Dorsolateral prefrontal cortex (tissue), 122 donors: ENCODE measurements at places on chromosomes 7 and 10.

- no peak for DNase-seq
Measured at GRCh38 chr7:94380264-94380663, 14.4 kb upstream of the COL1A2 start.

- DNase-seq, result no peak
Measured at GRCh38 chr10:34206078-34206934, 608.8 kb downstream of the PARD3 start.

- no peak for DNase-seq
Measured at GRCh38 chr10:118395947-118396346, 53.8 kb upstream of the FAM204A start.

DNA sequence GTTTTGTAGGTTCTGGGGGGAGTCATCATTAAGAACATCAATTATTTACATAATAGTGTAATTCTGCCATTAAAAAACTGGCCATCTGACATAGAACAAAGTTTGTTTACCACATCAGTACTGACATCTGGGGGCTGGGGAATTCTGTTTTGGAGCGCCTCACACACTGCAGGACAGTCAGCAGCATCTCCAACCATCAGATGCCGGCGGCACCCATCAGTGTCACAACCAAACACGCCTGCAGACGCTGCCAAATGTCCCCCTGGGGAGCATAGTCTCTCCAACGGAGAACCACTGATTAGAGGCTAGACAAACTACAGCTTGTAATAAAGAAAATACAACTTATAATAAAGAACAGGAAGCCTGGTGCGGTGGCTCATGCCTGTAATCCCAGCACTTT lies 26.0 kb downstream of the GNA12 start:
- DNase-seq, result no peak

- DNase-seq, result no peak
Measured at GRCh38 chr10:63919575-63920279, 398.5 kb downstream of the REEP3 start.

DNA sequence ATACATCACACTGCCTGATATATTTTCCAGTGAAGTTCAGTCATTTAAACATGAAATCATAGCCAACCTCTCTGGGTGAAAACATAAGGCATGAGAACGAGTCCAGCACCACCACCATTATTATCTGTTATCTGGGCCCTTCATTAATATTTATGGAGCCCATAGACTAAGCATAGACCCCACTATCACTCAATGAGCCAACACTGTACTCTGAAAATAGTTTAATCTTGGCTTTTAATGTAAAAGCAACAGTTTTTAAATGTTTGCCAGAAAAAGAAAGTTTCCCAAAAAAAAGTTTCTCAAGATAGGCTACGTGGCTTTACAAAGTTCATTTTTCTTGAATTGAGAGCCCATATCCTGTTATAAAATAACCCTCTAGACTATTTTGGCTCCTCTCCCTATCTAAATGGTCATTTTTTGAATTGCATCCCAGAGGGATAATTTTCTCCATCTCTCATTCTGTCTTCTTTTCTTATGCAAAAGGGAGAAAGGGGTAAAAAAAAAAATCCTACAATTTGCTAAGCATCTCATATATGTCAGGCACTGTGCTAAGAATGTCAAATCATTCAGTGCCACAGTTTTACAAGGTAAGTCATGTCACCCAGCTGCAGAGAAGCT lies 66.1 kb downstream of the FZD1 start:
- no peak for DNase-seq
